ENCODE measurements at places on chromosomes 3 and 15. TPM values are rescaled to one million over a fixed set of nuclear protein-coding genes. Genes with fewer than 3 reads are reported as not detected.

- peak overlapping the region; percentile 10 for H3K4me3 ChIP-seq
- peaks cover 88% of the 10 kb centered on the region for H3K4me1 ChIP-seq
- peak overlapping the region; percentile 97 for H3K27ac ChIP-seq
These were observed 11.5 kb downstream of the CSK start for GRCh38 chr15:74793135-74794028.

DNA sequence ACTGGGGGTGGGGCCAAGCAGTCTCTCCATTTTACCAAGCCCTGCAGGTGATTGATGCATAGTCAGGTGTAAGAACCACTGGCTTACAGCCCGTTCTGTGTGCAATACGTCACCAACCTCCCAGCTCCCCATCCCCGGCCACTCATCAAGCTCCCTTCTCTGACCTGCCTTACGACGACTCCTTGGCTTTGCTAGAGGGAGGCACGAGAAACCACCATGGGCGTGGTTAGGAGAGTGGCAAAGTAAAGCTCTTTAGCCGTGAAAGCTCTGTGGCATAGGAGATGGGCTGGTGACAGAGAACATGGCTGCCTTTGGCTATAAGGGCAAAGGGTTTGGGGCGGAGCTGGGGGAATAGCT, 109.1 kb downstream of the BDH1 start:
- peaks cover 2% of the 10 kb centered on the region for H3K4me1 ChIP-seq
- H3K36me3 ChIP-seq = no peaks in the 10 kb centered on the region
- no peak for DNase-seq

DNA sequence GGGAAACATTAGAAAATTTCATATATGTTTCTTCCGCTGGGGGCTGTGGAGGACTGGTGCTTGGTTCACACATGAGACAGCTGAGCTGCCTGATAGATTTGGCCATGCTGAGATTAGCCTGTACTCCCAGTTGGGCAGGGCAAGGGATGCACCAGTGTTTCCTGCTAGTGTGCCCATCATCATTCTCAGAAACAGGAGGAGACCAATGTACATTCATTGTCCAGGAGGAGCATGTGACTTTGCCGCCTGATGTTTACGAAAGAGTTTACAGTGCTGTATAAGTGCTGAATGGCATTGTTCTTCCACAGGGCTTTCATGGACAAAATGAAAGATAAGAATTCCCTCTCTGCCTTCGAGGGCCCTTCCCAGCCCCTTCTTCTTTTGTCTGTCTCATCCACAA, 311.1 kb upstream of the THBS1 start:
- H3K27me3 ChIP-seq = no peaks in the 10 kb centered on the region
- H3K4me3 ChIP-seq = no peak overlapping the region
- no peaks in the 10 kb centered on the region for H3K4me1 ChIP-seq
- DNase-seq = no peak
- H3K36me3 ChIP-seq = no peaks in the 10 kb centered on the region

SHQ1 gene
- 16.7 TPM for total RNA-seq

SPINK8 gene
- total RNA-seq = not detected

- no peak overlapping the region for H3K4me3 ChIP-seq
- H3K27ac ChIP-seq = no peak overlapping the region
- no peak for DNase-seq
- H3K4me1 ChIP-seq = no peaks in the 10 kb centered on the region
These were observed 41.6 kb upstream of the CLSTN2 start for GRCh38 chr3:139893267-139893962.

DNA sequence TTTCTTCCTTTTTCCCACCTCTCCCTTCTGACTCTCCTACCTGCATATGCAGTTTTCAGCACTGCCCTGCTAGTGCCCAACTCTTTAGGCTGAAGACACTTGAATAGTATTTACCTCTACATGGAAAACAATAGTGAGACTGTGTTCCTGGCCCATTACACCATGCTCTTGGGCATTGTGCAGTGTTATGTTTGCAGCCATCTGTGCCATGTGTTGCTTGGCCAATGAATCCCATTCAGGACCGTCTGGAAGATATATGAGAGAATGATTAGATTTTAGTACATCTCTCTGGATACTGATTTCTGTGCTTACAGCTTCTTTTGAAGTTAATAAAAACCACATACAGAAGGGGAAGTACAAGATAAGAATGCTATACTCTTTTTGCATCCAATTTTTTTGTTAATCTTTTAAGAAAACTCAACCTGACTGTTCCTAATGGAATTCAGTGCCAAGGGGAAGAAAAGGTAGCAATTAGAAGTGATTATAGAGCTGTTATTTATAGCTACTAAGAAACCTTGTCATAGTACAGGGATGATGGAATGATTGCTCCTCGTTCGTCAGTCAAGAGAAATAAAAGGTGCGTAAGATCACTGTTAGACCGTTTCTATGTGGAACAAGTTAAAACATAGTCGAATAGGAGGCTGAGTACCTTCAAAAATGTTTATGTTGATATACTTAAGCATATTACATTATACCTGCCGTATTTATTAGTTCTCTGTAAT, 58.9 kb downstream of the TMEM41A start:
- no peaks in the 10 kb centered on the region for H3K4me1 ChIP-seq
- no peak for DNase-seq
- no peaks in the 10 kb centered on the region for H3K36me3 ChIP-seq
- no peak overlapping the region for H3K27ac ChIP-seq

EPHB1 gene
- 0.80 TPM for total RNA-seq

DNA sequence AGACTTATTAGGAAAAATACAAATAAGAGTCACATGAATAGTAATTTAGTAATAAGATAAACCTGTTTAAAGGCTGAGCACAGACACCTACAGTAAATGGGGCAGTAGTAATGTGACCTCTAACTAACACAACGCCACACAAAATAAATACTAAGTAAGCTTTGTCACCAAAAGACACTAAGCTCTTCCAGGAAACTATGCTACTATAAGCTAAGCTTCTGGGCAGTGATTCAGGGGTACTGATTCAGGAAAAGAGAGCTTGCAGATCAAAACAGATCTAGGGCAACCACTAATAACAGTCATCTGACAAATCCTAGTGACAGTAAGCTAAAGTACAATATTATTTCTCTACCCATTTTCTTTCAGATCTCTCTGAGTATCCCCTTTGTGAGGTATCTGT, 68.8 kb downstream of the PLOD2 start:
- no peaks in the 10 kb centered on the region for H3K4me1 ChIP-seq
- no peak for DNase-seq
- no peak overlapping the region for H3K27ac ChIP-seq
- H3K27me3 ChIP-seq = no peaks in the 10 kb centered on the region

DNA sequence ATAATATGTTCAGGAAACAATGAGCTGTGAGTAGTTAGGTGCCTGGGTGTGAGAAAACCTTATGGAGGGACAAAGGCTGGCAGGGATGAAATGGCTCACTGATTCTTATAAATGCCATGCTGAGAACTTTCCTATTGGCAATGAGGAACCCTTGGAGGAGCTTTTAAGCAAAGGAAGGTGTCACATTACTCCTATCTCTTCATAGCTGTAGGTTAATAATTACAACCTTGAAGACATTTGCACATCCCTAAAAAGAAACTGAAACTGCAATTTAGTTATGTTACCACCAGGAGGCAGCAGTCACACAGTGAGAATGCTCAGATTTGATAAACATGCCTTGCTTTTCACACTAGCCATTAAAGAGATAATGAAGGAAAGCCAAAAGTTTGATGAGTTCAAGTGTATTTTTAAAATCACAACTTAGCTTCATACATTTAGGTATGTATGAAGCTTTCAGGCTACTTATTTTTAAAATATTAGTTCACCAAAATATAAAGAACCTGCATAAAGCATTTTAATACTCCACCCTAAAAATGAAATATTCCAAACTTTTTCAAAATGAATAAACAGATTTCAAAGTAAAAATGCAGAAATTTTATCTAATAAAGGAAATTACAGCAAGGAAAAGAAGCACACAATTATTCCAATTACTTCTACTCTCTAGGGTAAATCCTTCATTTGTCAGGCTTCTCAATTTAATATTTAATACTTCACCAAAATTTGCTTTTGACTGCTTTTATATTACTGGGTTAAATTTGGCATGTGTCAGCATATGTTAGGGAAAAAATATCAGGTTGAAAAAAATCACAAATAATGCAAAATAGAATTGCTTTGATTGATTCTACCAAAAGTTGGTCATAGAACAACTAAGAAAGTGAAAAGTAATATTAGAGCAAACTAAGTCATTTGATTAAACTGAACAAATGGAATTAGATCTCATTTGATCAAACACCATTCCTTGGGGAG, 136.9 kb upstream of the SLC2A2 start:
- peak overlapping the region; percentile 3 for H3K27ac ChIP-seq
- H3K27me3 ChIP-seq = no peaks in the 10 kb centered on the region

CDHR4 gene
- not detected for total RNA-seq

DNA sequence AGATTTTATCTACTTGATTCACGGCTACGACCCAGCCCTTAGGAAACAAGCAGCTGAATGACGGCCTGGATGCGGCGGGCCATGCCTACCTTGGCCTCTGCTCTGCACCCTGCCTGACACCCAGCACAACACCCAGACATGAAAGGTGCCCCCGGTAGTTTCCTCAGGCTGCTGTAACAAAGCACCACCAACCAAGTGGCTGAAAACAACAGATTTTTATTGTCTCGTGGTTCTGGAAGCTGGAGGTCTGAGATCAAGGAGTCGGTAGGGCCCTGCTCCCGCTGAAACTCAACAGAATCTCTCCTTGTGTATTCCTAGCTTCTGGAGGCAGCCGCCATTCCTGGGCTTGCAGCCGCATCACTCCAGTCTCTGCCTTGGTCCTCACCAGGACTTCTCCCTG, 111.7 kb downstream of the ADCY5 start:
- no peak overlapping the region for H3K4me3 ChIP-seq
- DNase-seq = no peak
- H3K27ac ChIP-seq = no peak overlapping the region

ADCY5 gene
- not detected for total RNA-seq

GRCh38 chr3:52783211-52783555, 5.8 kb downstream of the ITIH1 start:
- DNase-seq = no peak
- no peak overlapping the region for H3K4me3 ChIP-seq
- no peaks in the 10 kb centered on the region for H3K4me1 ChIP-seq

- peaks cover 15% of the 10 kb centered on the region for H3K4me1 ChIP-seq
- no peak overlapping the region for H3K27ac ChIP-seq
- no peak overlapping the region for H3K4me3 ChIP-seq
- peaks cover 44% of the 10 kb centered on the region for H3K27me3 ChIP-seq
- DNase-seq = no peak
- H3K36me3 ChIP-seq = peaks cover 18% of the 10 kb centered on the region
These were observed 5.3 kb upstream of the ARHGAP31 start for GRCh38 chr3:119288669-119289403.

HCLS1 gene
- 382 TPM for total RNA-seq

GRCh38 chr3:131728898-131729642, 226.3 kb upstream of the MRPL3 start:
- H3K36me3 ChIP-seq = no peaks in the 10 kb centered on the region
- no peak overlapping the region for H3K27ac ChIP-seq
- peaks cover 2% of the 10 kb centered on the region for H3K27me3 ChIP-seq
- no peak for DNase-seq
- H3K4me1 ChIP-seq = peaks cover 2% of the 10 kb centered on the region

- no peak overlapping the region for H3K27ac ChIP-seq
- H3K4me3 ChIP-seq = no peak overlapping the region
- peaks cover 2% of the 10 kb centered on the region for H3K4me1 ChIP-seq
- H3K36me3 ChIP-seq = no peaks in the 10 kb centered on the region
- DNase-seq = no peak
These were observed 22.5 kb downstream of the TMEM202 start for GRCh38 chr15:72420576-72420975.

- peaks cover 36% of the 10 kb centered on the region for H3K36me3 ChIP-seq
- H3K27me3 ChIP-seq = no peaks in the 10 kb centered on the region
- no peak overlapping the region for H3K4me3 ChIP-seq
These were observed 14.9 kb downstream of the EIF2AK4 start for GRCh38 chr15:39948817-39949216.

GRCh38 chr3:124748560-124749198, 18.4 kb downstream of the UMPS start:
- peaks cover 9% of the 10 kb centered on the region for H3K36me3 ChIP-seq
- no peaks in the 10 kb centered on the region for H3K27me3 ChIP-seq
- H3K4me3 ChIP-seq = no peak overlapping the region

DNA sequence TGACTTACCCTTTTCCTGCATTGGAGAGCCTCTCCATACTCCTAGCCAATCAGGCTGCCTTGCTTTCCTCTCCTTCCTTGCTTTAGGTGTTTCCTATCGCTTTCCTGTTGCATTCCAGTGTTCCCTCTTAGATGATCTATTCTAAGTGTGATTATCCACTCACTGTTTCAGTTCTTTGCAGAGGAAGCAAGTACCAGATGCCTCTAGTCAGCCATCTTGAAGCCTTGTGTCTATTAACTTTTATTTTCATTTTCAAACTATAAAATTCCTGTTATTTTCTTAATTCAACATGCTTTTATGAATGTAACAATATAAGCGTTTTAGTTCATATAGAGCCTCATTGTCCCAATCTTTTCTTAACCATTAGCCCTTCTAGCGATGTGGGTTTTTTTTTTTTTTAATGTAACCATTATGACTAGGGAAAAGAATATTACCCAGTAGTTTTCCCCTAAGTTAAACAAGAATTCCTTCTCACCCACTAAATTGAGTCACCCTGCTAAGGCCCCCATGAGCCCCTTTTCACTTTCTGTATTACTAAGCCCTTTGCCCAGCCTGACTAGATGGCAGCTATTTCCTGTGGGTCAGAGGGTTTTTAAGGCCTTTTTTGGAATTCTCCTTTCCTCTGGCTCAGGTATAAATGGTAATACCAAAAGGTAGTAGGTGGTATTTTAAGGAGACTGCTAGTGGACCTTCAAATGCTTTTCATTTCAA, 229.4 kb upstream of the CTNNB1 start:
- peaks cover 3% of the 10 kb centered on the region for H3K36me3 ChIP-seq
- peaks cover 48% of the 10 kb centered on the region for H3K4me1 ChIP-seq
- H3K4me3 ChIP-seq = no peak overlapping the region
- H3K27me3 ChIP-seq = peaks cover 10% of the 10 kb centered on the region
- H3K27ac ChIP-seq = no peak overlapping the region

GRCh38 chr3:188171682-188172467, 17.9 kb downstream of the LPP start:
- H3K4me1 ChIP-seq = peaks cover 50% of the 10 kb centered on the region
- peaks cover 29% of the 10 kb centered on the region for H3K36me3 ChIP-seq
- H3K27ac ChIP-seq = no peak overlapping the region
- no peak overlapping the region for H3K4me3 ChIP-seq
- H3K27me3 ChIP-seq = no peaks in the 10 kb centered on the region

C3orf85 gene
- not detected for total RNA-seq

DNA sequence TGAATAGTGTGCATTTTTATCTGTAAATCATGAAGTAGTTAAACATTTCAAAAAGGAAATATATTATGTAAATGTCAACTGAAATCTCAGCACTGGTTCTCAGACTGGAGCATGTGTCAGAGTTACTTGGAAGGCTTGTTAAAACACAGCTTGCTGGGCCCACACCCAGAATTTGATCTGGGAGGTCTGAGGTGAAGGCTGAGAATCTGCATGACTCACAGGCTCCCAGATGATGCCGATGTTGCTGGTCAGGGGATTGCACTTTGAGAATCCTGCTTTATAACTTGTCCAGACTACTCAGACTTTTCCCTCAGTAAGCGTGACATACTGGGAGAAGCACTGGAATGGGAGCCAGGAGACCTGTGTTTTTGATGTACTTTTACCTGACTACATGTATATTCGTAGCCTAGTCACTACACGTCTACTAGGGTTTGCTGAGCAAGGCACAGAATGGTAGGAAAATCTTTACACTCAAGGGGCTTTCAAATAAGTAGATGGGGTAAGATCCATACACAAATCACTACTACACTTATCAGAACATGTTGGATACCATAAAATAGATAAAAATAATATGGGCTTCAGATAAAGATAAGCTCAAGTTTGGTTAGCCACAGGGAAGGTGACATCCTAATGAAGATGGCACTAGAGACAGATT, 77.1 kb upstream of the MEX3B start:
- H3K27me3 ChIP-seq = no peaks in the 10 kb centered on the region
- no peak for DNase-seq
- H3K27ac ChIP-seq = no peak overlapping the region
- H3K4me1 ChIP-seq = peaks cover 4% of the 10 kb centered on the region
